ENCODE measurements at places on chromosomes 2 and 18.

GRCh38 chr2:136057802-136058140 lies 60.2 kb downstream of the CXCR4 start:
- no peak for DNase-seq

GRCh38 chr2:54106631-54107454 lies 8.6 kb upstream of the ACYP2 start:
- DNase-seq, result peak; percentile 66

- peak; percentile 87 for DNase-seq
Measured at GRCh38 chr2:187552828-187553681, 1.2 kb downstream of the TFPI start.

- no peak for DNase-seq
Measured at GRCh38 chr2:121362774-121363173, 77.8 kb upstream of the TFCP2L1 start.

DNA sequence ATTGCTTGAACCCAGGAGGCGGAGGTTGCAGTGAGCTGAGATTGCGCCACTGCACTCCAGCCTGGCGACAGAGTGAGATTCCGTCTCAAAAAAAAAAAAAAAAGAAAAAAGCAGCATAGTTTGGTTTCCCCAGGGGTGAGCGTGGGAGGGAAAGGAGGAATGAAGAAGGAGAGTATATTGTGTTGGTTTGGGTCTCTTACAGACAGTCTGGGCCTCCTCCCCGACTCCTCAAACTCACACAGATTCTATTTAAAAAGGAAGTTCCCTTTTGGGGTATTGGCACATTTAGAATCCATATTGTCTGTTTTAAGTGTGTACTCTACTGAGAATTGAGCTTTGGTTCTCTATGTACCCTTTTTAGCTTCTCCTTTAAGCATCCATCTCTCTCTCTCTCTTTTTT lies 27.4 kb upstream of the SLC20A1 start:
- DNase-seq, result no peak

All from fibroblast of skin of back (primary cell).